ENCODE measurements at places on chromosomes 2 and 18. TPM values are rescaled to one million over a fixed set of nuclear protein-coding genes. Genes with fewer than 3 reads are reported as not detected.

DNA sequence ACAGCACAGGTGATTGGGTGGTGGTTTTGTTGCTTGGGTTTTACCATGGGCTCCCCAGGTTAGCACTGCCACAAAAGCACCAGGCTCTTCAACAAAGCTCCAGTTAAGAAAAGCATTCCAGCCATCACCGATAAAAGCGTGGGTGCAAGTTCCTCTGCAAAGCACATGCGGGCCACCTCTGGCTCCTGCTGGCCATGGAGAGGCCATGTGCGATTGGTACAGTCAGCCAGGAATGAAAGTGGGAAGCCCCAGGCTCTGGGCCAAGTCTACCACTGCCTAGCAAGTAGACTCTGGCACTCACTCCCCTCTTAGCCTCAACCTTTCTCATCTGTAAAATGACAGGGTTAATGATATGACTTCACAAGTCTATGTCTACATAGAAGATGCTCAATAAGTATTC, 36.0 kb downstream of the BCL11A start:
- DNase-seq, result no peak

DNA sequence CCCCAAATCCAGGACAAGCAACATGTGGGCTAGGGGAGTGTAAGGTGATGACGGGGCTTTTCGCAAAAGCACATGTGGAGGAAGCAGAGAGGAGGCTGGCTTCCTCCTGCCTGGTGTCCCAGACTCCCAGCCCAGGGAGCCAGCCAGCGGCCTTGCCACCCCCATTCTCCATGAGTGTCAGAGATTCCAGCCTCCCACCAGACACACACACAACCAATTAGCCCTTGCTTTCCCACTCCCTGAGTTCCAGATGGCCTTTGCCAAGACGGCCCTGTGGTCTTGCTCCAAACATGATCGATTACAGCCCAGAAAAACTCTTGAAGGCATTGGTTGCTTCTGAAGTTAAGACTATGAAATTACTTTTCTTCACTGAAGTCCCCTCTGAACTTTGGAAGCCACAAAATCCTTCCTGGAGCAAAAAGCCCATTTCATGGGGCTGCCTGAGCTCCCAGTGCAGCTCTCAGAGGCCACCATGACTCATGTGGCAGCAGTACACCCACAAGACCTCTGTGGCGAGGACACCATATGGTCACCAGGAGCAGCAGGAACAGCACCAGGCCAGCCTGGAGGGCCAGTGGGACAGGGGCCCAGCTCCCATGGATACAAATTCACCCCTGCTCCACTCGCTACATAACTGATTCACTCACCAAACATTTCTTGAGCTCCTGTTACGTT, 69.1 kb upstream of the PID1 start:
- no peak for DNase-seq

Gene GULP1
- total RNA-seq, result 32.2 TPM

DNA sequence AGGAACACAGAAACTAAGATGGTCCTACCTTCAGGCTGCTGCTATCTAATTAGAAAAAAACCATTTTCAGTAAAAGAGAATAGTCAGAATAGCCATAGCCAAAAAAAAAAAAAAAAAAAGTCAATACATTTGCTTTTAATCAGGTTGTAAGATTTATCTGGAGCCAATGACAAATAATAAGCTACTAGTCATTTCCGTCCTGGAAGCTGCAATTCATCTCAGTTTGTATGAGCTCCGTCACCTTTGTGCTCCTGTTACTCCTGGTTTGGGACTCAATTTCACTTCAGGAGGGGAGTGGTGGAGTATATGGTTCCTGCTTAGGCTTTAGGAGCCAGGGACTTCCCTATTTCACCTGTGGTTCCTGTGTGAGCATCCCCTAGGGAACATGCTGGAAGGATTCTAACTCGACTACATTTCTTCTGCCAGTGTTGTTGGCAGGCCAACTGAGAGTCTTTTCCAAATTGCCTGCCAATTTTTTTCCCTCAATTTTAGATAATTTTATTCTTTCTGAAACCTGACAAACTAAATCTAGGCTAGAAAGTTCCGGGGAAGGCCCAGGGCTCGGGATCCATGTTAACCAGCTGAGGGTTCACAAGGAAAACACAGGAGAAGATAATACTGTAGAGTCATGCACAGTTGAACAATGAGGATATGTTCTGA, 481.8 kb downstream of the DLGAP1 start:
- no peak for DNase-seq

Gene DSG1
- not detected for total RNA-seq

Gene MC4R
- not detected for total RNA-seq
